Activated CD4-positive, alpha-beta T cell treated with anti-CD3 and anti-CD28 coated beads, Interleukin-2, amount 50 U/mL, for 24 hours (primary cell): ENCODE measurements at places on chromosomes 13 and 19.

GRCh38 chr19:48992581-48993174 lies 431 bp downstream of the GYS1 start:
- no peak for DNase-seq

DNA sequence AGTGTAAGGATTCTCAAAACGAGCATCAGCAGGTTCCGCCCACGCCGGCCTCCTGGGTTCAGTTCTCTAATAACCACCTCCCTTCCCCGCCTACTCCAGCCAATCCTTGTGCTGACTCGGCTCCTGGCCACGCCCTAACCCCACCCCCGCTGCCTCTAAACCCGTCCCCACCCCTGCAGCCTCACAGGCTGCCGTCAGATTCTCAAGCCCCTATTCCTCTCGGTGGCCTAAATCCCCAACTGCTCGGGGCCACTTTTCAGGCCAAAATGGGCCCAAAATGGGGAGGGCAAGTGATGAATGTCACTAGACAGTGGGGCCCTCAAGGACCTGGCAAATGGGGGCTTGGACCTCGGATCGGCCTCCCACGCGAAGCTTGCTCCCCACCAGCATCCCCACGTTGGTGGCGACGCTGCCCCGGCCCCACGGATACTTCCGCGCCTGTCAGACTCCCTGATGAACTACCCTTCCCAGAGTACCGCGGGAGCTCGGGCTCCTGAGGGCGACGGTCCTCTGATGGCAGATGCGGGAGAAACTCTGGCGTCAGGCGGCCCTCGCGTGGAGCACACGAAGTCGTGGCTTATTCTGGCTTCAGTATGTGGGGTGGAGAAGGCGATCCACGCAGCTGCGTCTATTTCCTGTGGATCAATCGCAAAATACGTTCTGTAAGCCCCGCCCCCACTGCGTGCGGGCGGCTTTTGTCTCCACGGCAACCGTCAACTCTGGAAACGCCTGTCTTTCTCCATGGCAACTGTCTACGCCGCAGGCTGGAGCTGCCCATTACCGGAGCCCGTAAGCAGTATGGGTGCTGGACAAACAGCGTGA lies 24.8 kb downstream of the ZNF473 start:
- peak; percentile 76 for DNase-seq

DNA sequence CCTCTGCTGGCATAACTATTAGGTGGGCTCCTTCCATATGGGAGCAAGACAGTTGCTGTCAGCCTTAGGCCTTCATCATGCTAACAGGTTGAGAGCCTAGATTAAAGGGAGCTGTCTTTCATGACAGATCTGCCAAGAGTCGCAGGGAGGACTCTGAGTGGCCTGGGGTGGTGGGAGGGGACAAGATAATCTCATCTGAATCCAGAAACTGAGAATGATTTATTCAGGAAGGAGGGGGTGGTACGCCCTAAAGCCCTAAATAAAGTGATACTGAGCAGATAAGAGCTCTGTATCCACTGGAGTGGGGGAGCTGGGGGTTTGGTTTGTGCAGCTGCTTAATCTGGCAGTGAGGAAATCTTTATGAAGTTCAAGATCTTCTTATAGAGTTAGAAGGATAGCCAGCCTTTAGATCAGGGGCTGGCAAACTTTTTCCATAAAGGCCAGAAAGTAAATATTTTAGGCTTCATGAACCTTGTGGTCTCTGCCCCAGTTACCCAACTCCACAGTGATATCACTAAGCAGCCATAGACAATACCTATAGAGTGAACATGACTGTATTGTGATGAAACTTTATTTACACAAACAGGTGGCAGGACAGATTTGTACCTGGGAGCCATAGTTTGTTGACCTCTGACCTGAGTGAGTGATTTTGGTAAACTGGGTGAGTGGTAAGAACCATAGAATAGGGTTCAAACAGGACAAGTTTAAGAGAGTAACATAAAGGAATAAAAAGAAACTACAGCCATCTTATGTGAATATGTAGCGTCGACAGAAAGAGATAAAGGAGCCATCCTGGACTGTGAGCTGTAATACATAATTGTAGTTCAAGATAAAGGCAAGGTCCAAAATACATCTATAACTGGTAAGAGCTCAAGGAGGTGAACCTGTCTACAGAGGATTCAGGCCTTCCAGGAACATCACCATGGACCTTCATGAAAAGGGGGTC lies 9.8 kb upstream of the STK24 start:
- DNase-seq: no peak

DNA sequence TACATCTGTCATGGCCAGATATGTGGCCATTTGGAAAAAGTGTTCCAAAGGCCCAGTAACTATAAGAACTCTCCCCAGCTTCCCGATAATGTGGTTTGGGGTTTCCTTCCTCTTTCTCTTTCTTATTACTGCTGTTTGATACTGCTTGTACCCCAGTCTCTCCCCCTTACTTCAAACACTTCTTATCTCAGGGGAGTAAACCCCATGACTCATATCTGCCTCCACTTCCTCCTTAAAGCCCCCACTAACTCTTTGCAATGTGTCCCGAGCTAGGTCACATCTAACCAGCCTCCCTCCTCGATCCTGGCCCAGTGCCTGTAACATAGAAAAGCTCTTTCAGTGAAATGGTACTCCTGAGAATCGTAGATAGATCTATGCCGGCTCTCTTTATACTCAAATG lies 82.4 kb upstream of the STARD13 start:
- DNase-seq: no peak

- DNase-seq: no peak
Observed at GRCh38 chr19:13064092-13064489, 38.6 kb downstream of the LYL1 start.

DNA sequence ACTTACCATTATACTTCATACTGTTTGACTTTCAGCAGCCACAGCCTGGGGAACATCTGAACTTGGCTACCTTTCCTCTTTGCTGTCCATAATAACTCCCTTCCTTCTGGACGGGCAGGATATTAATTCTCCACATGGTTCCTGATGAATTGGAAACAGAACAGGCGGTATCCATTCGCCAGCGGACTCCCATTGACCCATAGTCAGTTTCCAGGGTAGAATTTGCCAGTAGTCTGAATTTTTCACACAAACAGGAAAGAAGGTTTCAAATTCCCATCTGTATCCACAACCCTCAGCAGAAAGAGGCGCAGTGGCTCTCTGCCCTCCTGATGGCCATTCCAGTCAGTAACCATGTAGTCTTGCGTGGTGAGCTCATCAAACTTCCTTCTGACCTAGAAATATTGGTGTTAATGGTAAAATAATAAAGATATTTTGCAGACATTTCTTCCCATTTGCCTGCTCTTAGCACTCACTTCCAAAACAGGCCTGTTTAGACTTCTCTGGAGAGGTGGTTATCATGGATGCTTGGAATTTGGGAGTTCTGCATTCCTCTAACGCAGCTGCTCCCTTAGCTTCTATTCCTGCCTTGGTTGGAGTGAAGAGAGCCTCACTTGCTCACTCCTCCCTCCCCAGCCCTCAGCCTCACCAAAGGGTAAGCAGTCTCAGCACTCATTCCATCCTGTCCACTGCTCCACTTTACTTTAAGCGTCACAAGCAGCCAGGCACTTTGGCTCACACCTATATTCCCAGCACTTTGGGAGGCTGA lies 75.0 kb upstream of the OXGR1 start:
- no peak for DNase-seq

GRCh38 chr13:77544355-77544754 lies 8.8 kb downstream of the SCEL start:
- no peak for DNase-seq

DNA sequence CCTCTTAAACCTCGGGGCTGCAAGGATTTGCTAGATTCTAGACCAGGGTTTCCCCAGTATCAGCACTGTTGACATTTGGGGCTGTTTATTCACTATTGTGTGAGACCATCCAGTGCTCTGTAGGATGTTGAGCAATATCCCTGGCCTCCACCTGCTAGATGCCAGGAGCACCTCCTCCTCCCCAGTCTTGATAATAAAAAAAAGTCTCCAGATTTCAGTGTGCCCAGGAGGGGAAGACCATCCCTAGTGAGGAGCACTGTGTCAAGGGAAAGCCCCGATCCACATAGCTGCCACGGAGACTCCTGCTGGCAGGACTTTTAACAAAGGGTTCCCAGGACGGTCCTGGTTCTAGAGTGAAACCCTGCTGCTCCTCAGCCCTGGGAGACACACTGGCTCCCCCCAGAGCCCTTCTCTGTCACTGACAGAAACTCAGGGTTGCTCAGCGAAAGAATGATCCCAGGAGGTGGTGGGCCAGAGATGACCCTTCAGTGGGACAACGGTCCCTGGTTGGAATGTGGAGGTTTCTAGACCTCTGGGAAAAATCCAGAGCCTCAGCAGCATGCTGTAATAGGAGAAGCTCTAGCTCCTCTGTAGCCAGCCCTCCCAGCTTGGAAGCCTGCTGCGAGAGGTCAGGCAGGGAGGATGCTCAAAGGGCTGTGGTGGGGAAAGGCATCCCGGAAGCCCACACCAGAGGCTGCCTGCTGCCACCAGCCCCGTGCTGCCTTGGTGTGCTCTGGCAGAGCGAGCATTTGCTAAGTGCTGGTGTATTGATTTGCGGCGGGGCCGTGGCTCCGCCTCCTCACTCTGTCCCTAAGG lies 20.3 kb downstream of the LYL1 start:
- no peak for DNase-seq

GRCh38 chr13:51152701-51153100 lies 41.6 kb upstream of the C13orf42 start:
- DNase-seq: no peak

DNA sequence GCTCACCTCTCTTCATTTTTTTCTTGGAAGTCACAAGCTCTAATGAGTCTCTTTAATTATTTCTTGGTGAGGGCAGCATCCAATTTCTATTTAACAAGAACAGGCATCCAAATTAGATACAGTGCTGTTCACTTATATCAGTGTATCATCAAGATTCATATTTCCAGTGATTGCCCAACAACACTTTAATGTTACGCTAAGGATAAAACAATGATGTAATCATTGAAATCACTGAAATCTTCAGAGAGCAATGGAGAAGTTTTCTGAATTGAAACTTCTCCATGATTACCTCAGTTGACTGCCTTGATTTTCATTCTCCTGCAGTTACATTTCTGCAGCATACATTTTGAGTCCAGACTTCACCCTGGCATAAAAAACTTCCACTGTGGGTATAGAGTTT lies 17.1 kb upstream of the LRCH1 start:
- no peak for DNase-seq

- no peak for DNase-seq
Observed at GRCh38 chr13:25632166-25632888, 260.6 kb downstream of the ATP8A2 start.

- DNase-seq: no peak
Observed at GRCh38 chr19:32404213-32404932, 1.2 kb upstream of the DPY19L3 start.

DNA sequence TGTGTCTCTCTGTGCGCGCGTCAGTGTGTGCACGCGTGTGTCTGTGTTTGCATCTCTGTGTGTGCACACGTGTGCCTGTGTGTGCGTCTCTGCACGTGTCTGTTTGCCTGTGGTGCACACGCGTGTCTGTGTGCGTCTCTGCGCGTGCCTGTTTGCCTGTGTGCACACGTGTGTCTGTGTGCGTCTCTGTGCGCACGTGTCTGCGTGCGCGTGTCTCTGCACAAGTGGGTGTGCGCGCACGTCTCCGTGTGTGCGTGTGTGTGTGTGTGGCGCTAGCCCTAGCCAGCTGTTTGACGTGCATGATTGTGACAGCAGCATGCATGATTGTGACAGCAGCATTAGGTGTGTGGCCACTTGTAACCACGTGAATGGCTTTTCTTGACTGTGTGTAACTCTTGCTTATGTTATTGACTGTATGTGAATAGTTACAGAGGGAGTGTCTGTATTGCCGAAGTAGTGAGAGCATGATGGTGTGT lies 31.1 kb downstream of the ZNF146 start:
- DNase-seq: no peak

DNA sequence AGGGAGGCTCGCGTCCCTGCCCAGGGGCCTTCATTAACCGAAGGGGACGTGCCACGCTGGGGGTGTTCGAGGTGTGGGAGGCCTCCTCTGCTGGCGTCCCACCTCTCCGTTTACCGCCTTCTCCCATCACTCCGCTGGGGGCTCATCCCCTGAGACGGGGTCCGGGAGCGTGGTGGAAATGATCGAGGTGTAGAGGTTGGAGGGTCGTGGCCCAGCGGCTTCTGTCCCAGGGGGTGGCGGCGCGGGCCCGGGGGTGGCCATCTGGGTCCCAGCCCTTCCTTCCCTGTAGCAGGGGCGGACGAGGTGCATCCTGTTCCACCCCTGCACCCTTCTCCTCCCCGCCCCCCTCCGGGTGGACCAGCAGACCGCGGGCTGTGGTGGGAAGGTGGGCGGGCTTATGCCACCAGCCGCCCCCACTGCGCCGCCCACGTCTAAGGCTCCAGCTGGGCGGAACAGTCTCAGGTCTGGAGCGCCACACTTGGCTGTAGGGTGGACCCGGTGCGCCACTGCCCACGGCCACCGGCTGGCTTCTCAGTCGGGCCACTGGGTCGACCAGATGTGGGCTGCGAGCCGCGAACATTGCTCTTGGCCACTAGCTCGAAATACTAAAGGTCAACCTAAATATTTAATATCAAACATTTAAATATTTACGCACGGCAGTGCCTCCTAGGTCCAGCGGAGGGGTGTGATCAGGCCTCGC lies 69.5 kb downstream of the ZNF723 start:
- no peak for DNase-seq

GRCh38 chr19:23481043-23481442 lies 85.8 kb upstream of the ZNF91 start:
- DNase-seq: no peak

DNA sequence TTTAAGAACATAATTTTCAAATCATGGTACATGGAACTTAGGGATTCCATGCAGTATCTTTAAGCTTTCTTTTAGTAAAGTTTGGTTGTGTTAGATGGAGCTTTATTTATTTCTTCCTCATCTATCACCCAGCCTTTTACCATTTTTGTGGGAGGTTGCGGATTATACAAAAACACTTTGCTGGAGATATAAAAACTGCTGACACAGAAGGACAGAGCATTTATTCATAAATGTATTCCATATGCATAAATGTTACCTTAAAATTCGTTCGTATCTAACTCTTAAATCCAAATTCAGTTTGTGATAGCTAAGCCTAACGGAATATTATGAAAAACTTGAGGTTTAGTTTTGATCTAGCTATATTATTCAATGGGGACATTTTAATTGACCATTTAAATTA lies 143.3 kb downstream of the TDRD3 start:
- no peak for DNase-seq

DNA sequence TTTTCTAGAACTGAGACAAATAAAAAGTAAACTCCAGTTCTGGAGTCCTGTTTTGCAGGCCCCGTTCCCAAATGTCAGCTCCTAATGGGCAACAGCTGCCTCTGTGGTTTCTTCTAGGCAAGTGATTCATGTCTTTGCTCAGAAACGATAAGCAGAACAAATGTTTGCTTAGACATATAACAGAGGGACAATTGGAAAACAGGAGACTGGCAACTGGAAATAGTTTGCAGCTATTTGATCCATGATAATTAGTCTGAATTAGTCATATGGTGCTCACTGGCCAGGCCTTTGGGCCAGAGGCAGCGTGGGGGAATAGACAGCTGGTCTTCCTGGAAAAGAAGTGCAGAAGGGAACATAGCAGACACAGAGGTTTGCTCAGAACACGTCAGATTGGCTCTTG lies 29.2 kb upstream of the TSHZ3 start:
- DNase-seq: no peak
